ENCODE measurements at places on chromosomes 3 and 15. TPM values are rescaled to one million over a fixed set of nuclear protein-coding genes. Genes with fewer than 3 reads are reported as not detected.
A peak's percentile ranks its signal among the peaks of the same experiment; 100 is the strongest.

MORF4L1 gene
- polyA plus RNA-seq: 280 TPM

GMPS gene
- 48.1 TPM for polyA plus RNA-seq

DNA sequence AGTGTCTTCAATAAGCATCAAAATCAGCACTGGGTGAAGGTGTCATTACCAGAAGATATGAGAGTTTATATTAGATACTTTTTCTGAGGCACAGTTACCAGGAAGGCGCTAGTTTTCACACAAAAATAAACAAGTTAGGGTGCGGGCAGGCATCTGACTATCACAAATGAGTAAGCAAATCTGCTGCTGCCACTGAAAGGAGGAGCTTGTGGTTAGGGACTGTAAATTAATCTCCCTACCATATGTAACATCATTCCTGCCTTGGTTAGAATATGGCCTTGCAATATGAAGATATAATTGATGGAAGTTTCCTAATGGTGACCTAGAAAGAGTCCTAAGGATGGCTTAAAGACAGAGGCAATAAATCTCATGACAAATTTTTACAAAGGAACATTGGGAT, 19.5 kb upstream of the EID1 start:
- no peak for DNase-seq

DNA sequence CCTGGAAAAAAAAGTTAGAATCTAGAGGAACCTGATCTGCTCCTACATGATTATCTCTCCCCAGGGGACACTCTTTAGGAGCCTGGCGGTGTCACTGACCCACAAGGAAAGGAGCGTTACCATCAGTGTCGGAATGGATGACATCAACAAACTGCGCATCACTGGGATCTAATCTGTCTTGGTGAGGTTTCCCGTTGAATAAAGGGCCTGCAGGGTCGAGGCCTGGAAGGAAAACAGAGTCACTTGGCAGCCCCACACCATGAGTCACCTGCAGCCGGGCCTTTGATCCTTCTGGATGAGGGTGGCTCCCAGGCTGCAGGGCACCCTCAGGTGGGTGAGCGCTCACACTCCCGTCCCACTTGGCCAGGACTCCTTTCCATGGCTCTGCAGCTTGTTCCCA, 25.0 kb downstream of the LIPH start:
- no peak for DNase-seq

DNA sequence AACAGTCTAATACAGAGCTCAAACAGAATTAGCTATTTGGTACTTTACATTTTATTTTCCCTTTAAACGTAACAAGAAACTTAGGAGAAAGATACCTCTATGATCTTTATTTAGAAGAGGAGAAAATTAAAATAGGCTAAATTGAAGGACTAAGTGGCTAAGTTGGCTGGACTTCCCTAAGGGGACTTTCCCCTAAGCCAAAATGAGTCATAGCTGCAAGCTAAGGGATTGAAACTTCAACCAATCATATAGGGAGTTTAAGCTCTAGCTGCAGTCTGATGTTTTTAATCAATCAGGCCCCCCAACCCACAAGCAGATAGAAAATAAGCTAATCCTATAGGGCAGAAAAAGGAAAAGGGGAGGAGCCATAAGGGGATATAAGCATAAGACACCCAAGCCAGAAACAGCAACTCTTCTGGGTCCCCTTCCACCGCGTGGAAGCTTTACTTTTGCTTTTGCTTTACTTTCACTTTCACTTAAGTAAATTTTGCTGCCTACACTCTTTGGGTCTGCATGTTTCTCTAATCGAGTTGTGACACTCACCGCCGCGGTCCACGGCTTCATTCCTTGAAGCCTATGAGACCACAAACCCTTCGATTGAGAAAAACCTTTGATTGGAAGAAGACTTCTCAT, 1108.5 kb upstream of the EPHA6 start:
- peak; percentile 24 for DNase-seq
